RWPE1 (cell line): ENCODE measurements at places on chromosomes 5 and 9.

DNA sequence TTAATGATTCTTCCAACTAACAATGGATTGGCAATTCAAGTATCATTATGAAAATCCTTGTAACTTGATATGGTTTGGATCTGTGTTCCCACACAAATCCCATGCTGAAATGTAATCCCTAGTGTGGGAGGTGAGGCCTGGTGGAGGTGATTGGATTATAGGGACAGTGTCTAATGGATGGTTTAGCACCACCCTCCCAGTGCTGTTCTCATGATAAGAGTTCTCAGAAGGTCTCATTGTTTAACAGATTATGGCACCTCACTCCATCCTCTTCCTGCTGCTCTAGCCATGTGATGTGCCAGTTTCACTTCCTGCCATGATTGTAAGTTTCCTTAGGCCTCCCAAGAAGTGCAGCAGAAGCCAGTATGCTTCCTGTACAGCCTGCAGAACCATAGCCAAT lies 1116.2 kb upstream of the EDIL3 start:
- DNase-seq = no peak

- no peak for DNase-seq
These were observed 5.5 kb downstream of the SLC25A2 start for GRCh38 chr5:141298376-141298775.

GRCh38 chr9:127817881-127818434 lies 15.3 kb downstream of the FPGS start:
- no peak for DNase-seq

DNA sequence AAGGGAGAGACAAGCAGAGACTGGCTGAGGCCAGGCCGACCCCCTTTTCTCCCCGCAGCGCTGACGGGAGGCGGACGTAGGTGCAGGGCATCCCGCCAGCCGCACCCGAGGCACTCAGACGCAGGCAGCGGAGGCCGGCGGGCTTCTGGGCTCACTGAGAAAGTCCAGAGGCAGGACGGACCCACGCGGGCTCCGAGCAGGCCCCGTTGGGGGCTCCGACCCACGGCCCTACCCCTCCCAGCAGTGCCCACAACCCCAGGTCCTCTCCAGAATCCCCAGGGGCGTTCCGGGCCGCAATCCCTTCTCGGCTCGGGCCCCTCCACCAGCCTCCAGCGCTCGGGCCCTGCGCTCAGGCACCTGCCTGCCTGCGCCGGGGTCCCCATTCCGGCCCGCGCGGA lies 543 bp downstream of the MTMR12 start:
- DNase-seq = peak; percentile 57

- DNase-seq = no peak
These were observed 15.7 kb downstream of the PHF2 start for GRCh38 chr9:93592008-93592642.

DNA sequence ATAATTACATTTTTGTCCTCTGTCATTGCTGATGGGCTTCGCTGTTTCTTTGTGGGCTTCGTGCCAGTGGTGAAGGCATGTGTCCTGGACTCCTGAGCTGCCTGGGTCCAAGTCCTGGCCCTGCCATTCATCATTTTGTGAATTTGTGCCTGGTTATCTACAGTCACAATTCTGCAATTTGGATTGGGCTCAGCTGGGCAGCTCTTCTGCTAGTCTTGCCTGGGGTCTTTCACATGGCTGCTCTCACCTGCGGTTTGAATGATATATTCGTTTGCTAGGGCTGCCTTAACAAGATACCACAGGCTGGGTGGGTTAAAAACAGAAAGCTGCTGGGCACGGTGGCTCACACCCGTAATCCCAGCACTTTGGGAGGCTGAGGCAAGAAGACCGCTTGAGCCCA lies 192.7 kb upstream of the IER5L start:
- DNase-seq = no peak
